ENCODE measurements at places on chromosomes 13 and 19.

GRCh38 chr13:25871389-25872125 is 180.3 kb downstream of the SHISA2 start:
- DNase-seq: no peak

DNA sequence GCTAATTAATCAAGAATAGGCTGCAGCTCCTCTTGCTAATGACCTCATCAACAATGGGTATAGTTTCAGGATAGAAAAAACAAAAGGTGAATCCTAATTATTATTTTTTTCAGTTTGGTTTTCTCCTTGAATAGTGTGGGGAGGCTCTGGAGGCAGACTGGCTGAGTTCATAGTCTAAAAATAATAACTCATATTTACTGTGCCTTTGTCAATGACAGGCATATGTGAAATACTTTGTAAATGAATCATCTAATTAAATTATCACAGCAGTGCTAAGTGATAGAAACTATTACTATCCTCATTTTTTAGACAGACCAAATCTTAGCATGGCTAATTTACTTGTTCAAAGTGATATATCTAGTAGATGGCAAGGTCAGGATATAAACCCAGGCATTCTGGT is 1261.0 kb upstream of the SLC10A2 start:
- DNase-seq: no peak

DNA sequence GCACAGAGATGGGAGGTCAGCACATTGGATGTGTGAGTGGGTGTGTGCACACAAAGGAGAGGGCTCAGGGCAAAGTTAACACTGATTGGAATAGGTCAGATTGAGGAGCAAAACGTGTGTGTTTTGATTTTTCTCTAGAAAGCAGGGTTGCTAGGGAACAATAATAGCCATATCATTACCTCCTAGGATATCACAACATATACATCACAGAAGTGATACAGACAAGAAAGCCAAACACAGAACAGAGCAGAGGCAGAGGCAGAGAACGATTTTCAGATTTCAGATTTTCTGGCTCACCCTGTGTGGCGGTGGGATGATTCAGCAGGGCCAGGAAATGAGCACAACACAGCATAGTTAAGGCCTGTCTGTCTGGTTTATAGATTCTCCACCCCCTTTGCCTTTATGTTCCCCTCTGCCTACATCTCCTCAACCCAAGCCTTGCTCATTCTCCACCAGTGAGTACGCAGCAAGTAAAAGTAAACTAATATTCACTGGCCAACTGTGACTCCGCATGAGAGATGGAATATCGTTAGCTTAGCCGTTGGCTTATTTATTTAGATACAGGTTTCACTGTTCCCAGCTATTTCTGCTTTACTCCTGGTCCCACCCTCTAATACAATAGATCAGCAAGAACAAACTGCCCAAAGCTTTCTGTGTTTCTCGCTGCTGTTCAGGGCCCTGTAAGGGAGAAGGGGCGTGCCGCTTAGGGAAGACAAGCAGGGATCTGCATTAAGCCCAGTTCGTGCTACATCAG is 182.7 kb upstream of the TSC22D1 start:
- no peak for DNase-seq

DNA sequence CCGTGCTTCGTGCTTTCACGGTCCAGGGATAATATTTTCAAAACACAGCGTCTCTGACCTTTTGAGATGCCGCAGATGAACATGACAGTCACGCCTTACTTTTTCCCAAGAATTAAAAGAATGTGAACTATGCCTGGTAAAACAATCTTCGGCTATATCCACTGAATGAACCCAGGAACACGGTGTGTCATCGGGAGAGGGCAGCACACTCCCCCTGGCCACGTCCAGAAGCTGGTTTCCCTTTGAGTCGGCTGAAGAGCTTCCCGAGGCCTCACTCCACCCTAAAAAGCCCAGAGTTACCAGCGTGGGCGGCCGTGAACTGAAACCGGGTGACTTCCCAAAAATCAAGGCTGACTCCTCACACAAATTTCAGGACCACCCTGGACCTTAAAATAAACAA is 22.9 kb upstream of the SHISA2 start:
- DNase-seq: no peak

- no peak for DNase-seq
These were observed 15.2 kb downstream of the TNNT1 start for GRCh38 chr19:55133639-55134444.

GRCh38 chr13:29994911-29995595 is 144.6 kb upstream of the UBL3 start:
- no peak for DNase-seq

DNA sequence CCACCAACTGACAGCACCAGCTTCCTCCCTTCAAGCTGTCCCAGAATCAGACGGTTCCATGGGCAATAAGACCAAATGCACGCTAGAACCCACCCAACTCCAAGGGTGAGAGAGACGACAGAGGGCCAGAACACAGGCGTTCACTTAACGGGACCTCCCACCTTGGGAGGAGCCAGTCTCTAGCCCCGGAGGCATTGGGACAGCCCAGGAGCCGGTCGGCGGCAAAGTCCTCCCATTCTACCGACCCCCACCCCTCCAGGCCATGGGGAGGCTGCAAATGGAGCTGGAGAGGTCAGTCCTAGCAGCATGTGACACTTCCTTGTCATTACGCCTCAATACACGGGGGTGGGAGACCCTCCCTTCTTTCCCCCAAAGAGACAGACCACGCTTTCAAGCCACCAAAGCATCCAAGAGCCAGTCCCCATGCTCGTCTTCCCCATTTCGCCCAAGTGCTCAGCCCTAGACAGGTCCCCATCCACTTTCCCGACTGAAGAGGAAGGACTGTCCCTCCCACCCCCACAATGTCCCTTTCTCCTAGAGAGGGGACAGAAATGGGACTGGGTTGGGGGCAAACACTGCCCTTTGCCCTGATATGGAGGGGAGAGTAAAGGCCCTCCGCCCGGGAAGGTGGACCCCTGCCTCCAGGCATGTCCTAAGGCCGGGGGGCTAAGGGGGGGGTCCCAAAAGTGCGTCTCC is 964 bp downstream of the KHSRP start:
- no peak for DNase-seq

DNA sequence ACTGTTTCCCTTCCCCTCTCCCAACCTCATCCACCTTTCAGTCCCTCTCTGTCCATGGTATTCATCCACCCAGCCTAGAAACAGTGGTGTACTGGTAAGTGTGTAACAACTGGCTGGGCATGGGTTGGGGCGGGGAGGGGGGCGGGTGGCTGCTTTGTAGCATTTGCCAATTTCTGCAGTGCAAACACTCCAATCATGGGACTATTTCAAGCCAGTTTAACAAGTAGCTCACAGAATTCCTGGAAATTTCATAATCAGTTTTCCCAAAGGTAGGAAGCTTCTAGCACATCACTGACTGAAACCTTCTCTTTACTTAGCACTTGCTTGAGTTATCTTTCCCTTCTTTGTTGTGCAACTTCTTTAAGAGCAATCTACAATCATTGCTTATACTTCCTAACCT is 100.8 kb upstream of the WASF3 start:
- DNase-seq: no peak

DNA sequence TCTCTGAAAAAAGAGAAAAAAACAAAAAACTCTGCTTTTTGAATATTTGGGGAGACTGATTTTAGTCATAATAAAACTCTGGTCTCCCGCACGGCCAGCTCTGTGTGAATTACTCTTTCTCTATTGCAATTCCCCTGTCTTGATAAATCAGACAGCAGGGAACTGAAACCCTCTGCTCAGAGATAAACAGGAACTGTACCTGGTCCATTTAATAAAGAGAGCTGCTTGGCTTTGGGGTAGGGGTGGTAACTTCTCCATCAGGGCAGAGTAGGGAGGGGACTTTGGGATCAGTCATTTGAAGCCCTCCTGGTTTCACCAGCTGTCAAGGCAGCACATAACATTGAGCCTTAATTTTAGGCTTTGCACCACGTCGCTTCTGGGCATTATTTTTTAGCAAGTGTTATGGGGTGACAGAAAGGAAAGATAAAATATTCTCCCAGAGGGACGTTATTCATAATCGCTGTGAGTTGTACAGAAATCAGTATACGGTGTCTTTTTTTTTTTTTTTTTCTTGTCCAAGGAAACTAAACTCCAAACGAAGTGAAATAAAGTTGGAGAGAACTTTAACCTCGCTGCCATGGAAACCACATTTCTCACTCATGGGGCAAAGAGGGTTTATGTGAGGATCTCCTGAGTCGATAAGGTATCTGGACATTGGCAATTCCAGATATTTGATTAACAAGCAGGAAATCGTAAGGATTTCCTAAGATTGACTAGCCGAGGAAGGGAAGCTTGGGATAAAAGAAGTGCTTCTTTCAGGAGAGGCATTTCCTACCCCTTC is 99.0 kb upstream of the MRI1 start:
- DNase-seq: no peak

GRCh38 chr13:45949161-45949560 is 97.6 kb upstream of the SIAH3 start:
- no peak for DNase-seq

DNA sequence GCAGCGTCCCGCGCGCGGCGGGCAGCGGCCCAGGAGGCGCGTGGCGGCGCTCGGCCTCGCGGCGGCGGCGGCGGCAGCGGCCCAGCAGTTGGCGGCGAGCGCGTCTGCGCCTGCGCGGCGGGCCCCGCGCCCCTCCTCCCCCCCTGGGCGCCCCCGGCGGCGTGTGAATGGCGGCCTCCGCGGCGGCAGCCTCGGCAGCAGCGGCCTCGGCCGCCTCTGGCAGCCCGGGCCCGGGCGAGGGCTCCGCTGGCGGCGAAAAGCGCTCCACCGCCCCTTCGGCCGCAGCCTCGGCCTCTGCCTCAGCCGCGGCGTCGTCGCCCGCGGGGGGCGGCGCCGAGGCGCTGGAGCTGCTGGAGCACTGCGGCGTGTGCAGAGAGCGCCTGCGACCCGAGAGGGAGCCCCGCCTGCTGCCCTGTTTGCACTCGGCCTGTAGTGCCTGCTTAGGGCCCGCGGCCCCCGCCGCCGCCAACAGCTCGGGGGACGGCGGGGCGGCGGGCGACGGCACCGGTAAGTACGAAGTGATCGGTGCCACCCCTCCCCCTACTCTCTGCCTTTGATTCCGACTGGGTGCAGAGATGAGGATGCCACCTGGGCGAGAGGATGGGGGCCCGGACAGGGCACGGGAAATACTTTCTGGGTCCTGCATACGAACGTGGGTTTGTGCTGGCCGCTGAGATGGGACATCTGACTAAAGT is 874 bp downstream of the TRIM28 start:
- DNase-seq: no peak

GRCh38 chr13:24459234-24459633 is 53.3 kb downstream of the PARP4 start:
- no peak for DNase-seq

DNA sequence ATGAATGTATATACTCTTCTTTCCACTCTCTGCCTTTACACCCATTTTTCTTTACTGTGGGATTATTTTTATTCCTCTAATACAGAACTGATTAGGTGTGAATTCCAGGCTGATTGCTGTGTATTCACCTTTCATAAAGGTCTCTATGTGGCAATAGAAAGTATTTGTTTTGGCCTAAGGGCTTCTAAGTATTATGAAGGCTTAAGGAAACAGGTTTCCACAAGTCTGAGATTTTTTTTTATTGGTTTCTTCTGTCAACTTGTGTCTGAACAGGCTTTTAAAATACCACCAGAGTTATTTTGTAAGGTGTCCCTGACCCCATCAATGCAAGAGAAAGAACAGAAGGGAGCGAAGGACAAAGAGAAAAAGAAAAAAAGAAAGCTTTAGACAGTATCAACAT is 1102.0 kb upstream of the SPRY2 start:
- DNase-seq: no peak

GRCh38 chr13:73288596-73288995 is 229.8 kb downstream of the KLF5 start:
- no peak for DNase-seq

GRCh38 chr13:50691681-50692263 is 151.7 kb downstream of the DLEU7 start:
- no peak for DNase-seq

DNA sequence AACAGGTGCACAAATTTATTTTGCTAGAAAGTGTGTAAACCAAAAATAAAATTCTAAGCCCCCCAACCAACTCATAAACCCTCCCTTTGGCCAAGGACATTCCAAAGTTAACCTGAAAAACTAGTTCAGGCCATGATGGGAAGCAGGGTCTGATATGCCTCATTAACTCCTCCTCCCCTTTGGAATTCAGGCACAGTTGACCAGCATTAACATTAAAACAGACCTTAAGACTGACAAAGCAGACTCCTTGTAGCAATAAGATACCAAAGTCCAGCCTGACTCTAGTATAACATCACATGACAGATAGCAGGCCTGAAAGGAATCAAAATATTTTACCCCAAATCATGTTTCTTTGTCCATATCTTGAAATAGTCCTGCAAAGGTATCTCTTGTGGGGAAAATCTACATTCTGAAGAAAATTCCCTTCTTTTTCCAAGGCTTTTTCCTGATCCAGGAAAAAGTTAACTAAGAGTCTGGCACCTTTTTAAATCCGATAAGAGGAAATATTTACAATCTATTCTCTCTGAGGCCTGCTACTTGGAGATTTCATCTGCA is 19.7 kb downstream of the NEK5 start:
- DNase-seq: no peak

DNA sequence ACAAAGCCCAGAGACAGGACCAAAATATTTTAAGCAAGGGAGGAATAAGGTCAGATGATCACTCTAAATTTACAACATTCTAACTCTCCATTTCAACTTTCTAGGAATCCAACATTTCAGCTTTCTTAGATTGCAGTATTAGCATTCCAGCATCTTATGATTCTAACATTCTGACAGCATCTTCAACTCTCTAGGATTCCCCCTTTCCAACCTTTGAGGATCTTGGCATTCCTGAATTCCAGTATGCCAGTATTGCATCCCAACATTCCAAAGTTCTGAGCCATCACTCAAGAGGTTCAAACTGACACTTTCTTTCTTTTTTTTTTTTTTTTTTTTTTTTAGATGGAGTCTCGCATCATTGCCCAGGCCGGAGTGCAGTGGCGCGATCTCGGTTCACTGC is 13.8 kb downstream of the TGFB1 start:
- DNase-seq: no peak

DNA sequence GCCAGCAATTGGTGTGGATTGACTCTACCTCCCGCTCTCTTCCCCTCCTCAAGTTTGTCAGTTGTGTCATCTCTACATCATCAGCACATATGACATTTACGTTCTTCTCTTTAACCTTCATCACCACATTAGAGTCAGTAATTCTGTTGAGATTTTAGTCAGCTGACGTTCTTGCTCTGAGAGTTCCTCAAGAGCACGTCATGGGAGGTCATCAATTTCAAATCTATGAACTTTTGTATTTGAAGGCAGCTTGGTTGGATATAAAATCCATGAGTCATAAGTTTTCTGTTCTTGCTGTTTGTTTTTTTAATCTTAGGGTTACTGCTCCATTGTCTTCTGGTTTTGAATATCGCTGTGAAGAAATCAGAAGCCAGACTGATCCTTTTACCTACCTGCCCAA is 21.8 kb upstream of the ARGLU1 start:
- no peak for DNase-seq

- no peak for DNase-seq
These were observed at the start of gene NUMBL for GRCh38 chr19:40690050-40690692. Gene NUMBL, minus strand, starts transcription at chr19:40690651. Its CDS starts 168 bp downstream, at chr19:40690483.
